ENCODE measurements at places on chromosomes 3 and 15. TPM values are rescaled to one million over a fixed set of nuclear protein-coding genes. Genes with fewer than 3 reads are reported as not detected.

GRCh38 chr3:108100906-108101660, 10.3 kb upstream of the CD47 start:
- no peak for DNase-seq

DNA sequence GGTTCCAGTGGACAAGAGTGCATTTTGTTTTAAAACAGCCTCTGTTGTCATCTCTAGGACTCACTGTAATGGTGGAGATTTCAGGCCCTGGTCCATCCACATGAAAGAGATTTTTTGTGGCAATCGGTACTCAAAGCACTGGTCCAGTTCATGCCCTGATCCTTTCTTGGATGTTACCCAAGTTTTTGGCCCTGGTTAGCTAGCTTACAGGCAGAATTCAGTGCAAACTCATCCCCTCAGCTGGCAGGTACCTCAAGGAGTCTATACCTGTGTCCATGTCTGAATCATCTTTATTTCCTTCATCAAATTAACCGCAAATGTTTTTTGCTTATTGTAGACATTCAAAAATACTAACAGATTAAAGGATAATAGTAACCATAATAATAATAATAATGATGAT, 13.7 kb upstream of the MEF2A start:
- DNase-seq: no peak

DNA sequence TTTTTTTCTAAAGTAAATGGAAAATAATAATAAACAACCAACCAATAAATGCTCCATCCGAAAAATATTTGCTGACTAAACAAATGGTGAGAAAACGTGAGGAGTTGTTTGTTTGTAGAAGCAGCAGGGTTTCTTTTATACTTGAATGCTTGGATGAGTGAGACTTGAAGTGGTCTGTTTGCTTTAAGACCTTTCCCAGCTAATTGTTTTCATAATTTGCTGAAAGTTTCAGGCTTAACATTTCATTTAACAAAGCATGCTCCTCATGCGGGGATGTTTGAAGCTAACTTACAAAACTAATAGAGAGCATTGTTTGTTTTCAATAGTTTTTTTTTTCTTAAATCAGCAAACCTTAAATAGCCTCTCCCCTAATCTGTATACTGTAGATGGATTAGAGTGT, 484.6 kb downstream of the ROBO2 start:
- no peak for DNase-seq

DNA sequence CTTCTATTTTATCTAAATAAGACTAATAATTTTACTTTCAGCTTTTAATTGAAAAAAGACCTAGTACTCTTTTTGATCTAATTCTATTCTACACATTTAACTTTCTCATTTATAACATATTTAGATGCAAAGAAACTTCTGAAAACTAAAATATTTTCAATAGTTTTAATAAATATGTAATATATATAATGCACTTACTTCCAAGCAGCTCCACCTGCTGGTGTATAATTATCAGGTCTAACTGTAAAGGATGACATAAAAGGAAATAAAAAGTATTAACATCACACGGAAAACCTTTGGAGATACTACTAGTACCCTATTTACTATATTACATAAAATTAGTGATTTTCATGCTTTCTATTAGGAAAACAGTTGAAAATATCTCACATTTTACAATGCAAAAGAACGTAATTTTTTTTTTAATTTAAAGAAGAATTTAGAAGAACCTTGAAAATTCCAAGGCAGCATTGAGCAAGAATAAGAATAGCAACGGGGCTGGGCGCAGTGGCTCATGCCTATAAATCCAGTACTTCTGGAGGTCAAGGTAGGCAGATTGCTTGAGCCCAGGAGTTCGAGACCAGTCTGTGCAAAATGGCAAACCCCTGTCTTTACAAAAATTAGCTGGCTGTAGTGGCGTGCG, 10.2 kb downstream of the PLSCR5 start:
- DNase-seq: no peak

DNA sequence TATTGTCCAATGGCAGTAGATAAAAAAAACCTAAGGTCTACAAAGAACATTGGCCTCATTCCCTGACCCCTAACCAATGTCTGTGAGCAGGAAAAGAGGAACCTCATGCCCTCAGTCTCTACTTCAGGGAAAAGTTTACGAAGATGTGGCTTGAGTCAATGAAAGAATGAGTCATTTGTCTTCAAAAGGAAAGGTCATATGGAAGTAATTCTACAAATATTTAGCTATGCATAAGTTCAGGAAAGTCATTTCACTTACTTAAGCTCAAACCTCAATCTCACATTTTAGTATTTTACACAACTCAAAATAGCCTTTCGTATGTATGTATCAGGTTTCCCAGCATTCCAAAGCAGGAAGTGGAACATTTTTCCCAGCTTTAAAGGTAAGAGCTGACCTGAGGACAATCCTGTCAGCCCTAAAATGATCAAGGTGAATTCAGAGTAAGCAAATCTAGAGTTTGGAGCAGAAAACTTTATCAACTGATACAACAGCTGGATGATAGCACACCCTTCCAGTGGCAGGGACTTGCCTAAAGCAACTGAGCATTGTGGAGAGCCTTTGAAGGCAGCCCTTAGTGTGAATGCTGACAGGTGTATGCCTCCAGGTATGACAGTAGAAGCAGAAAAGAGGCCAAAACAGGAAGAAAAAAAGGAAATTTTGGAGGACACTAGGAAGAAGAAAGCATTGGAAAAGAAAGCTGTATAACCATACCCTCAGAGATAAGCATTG, 53.9 kb upstream of the ACKR4 start:
- no peak for DNase-seq

- no peak for DNase-seq
Measured at GRCh38 chr3:20324664-20325478, 138.9 kb upstream of the SGO1 start.

GRCh38 chr3:38382506-38383080, 36.0 kb downstream of the XYLB start:
- DNase-seq: no peak

DNA sequence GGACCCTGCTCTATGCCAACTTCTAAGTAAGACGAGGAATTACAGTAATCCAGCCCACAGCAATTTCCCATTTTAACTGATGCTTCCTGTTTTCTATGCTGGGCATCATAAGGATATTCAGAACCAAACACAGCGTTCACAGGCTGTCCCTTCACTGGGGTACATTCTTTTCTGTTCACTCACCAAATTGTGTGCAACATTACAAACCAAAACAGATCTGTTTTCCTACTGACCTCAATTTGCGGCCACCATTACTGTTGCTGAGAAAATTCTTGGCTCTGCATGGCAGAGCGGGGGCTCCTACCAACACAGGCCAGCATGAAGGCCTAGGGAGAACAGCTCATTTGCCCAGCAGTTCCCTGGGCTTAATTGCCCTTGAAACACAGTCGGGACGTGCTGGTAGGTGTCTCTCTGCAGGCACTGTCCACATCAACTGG, 76.5 kb downstream of the MYO1E start:
- DNase-seq: no peak

- DNase-seq: no peak
Measured at GRCh38 chr15:25478313-25478712, 39.5 kb upstream of the UBE3A start.

DNA sequence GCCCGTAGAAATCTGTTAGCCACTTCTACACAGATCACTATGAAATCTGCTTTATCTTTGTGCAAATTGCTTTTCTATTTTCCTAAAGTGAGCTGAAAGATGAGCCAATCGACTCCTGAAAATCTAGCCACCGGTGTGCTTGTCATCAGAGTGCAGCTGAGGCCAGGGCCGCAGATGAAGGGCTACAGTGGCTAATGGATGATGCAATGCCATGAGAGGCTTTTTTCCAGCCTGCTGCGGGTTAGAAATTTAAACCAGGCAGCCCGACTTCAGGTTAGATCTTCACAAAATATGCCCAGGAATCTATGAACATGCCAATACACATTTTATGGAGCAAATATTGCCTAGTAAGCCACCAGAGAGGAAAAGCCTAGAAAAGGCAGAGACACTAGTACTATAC, 948.2 kb upstream of the CFAP20DC start:
- no peak for DNase-seq

DNA sequence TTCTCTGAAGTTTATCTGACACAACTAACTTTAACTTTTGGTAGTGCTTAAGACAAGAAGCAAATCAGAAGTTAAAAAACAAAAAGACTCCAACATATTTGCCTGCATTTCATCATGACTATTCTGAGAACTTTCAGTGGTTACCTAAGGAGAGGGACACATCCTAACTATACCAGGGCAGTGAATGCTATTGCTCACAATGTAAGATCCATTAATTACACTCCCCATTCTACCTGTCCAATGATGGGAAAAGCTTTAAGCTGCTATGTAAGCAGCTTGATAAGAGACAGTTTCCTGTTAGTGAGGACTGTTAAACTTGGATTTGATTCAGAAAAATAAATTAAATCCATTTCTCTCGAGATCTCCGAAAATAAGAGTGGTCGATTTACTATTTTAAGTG, 37.5 kb downstream of the SERPINI1 start:
- no peak for DNase-seq

DNA sequence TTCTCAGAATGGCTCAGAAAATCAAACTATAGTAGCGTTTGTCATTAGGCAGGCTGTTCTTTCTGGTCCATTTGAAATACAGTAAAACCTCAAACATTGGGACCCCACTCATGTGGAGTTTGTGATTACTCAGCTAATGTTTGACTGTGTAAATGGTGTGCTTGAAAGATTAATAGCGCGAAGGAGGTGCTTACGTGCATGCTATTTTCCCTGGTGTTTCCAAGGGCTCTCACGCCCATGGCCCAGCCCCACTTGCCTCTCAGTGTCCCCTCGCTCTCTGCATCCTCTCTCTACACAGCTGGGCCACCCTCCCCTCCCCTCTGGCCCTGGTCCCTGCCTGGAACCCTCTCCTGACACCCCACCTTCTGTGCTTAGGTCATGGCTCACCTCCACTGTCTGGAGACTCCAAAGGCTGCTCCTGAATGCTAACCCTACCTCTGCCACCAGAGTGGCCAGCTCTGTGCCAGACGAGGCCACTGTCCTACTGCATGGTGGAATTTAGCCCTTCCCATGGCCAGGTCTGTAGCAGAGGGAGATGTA, 194.2 kb downstream of the PLCL2 start:
- DNase-seq: no peak

DNA sequence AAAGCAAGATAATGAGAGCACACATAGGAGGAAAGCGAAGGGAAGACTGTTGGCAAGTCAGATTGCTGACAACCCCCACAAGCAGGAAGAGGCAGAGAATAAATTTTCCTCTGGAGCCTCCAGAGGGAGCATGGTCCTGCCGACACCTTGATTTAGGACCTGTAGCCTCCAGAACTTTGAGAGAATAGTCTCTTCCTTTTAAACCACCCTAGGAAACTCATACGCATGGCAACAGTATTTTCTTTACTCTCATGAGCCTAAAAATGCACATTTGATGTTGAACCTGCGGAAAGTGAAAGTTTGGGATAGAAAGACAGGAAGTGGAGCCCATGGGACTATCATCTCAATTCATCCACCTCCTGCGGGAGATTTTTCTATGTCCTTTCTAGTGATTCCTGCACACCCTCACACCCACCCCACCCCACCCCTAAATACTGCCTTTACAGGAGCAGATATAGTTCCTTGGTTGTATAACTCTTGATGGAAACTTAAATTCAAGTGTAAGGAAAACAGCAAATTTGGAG, 116.7 kb upstream of the LPP start:
- DNase-seq: no peak

DNA sequence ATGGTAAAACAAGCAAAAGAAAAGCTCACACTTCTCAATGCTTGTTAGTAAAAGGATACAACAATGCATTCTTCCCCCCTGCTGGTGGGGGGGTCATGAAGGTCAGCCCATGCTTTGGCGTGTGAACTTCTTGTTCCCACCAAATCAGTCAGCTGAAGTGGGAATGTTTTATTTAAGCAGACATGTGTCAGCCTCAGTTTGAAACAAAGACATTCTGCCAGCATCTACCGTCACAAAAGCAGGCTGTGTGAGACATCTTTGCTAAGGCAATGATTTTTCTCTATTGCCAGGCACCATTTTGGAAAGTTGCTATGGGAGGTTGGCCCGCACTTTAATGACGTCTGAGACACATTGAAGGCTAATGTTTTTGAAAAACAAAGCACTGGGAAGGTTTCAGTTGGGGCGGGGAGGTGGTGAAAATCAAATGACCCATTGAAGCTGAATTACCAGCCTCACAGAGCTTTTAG, 206.6 kb downstream of the TLE3 start:
- no peak for DNase-seq

DNA sequence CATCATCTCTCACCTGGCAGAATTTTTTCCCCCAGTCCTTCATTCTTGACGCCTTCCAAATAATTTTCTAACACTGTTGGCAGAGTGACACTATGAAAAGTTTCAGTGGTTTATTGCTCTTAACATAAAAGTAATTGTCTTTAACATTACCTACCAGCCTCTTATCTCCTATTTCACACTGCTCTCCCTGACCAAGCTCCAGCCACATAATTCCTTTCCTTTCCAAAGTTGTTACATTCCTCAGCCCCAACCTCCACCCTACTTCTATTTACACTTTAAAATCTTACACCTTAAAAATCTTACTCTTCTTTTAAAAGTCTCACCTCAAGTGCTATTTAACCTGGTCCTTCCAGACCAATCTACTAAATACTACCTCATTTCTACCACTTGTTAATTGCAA, 2.8 kb downstream of the DPPA4 start:
- no peak for DNase-seq

DNA sequence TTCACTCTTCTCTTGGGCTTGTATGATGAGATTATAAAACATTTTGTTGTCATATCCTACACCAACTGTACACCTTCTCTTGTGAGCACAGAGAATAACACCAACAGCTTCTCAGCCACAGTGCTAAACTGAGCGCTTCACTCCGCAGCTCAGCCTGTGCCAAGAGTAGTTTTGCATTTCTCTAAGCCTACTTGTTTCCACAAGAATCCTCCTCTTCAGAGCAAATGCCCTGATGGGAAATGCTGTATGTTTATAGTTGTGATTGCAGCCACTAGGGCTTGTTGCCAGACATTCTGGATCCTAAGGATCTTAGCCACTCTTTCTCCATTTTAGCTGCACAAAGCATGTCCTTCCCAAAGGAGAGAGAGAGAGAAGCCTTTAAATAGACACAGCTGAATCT, 138.8 kb upstream of the PLXND1 start:
- DNase-seq: no peak

DNA sequence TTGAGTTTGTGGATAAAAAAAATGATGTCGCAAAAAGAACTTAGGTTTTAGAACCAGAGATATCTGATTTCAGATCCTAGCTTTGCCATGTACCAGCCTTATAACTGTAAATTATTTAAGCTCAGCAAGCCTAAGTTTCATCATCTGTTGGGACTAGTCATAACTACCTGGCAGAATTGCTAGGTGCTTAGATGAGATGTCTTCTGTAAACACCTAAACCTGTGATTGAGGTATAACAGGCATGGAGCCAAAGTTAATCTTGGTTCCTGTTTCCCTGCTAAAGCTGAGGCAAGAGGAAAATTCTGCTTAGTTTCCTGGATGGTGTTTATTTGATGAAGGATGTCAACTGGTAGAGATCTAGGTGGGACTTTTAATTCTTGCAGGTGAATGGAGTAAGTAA, 331.3 kb upstream of the RBMS3 start:
- DNase-seq: no peak

GRCh38 chr3:127418560-127419147, 130.8 kb upstream of the PRR20G start:
- DNase-seq: no peak

The ATP10A gene
- 17.4 TPM for total RNA-seq

The FAM162A gene
- 27.2 TPM for total RNA-seq

The ITIH1 gene
- 0.32 TPM for total RNA-seq

The TRIM59 gene
- total RNA-seq: 3.9 TPM

The TMEM158 gene
- total RNA-seq: 0.48 TPM

The PLSCR5 gene
- not detected for total RNA-seq

The ANKRD34C gene
- total RNA-seq: not detected

The C3orf70 gene
- 3.8 TPM for total RNA-seq

The GOLGA8H gene
- total RNA-seq: 0.29 TPM

Data from breast epithelium (tissue), 4 donors.